Frontal cortex (tissue), 4 donors: ENCODE measurements at places on chromosomes 13 and 19.

- peak; percentile 24 for DNase-seq
These were observed 451.7 kb downstream of the EFNB2 start for GRCh38 chr13:106083620-106084350.

GRCh38 chr19:12544401-12544876 is 6.8 kb downstream of the ZNF564 start:
- no peak for DNase-seq

DNA sequence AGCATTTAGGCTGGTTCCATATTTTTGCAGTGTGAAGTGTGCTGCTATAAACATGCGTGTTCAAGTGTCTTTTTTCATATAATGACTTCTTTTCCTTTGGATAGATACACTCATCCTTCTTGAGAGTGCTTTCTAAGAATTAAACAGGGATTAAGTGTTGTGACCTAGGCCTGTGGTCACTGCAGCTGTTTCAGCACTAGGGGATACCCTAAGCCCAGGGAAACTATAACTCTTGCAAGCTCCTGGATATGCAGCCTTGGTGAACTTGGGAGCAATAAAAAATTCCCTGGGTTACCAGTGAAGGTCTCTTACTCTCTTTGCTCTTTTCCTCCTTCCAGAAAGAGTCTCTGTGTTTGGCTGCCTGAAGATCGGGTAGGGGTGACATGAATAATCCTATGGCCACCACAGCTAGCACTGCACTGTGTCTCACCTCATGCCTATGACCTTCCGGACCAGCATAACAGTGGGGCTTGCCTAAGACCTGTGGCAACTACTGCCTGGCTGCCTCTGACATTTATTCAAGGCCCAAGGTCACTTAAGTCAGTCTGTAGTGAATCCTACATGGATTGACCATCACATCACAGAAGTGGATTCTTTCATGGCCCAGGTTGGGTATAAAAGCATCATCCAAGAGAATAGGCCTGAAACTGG is 799.7 kb downstream of the DACH1 start:
- DNase-seq: no peak

- DNase-seq: no peak
These were observed 1.4 kb upstream of the LYPD3 start for GRCh38 chr19:43466793-43467192.

GRCh38 chr13:31038834-31039552 is 106.5 kb downstream of the TEX26 start:
- no peak for DNase-seq

DNA sequence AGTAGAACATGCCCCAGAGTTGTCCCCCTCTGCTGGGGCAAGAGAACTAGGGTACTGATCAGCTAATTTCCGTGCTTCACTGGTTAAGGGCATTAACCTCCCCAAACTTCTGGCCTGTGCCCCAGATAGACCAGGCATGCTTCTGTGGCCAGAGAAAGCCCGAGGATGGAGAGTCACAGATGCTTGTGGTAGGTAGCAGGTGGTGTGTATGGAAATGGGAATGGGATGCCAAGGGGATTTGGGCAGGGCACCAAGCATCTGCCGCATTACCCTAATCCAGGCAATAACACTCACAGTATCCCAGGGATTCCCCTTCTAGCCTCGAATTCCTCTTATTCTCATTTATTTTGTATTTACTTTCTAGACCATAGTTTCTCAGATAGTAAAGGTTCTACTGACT is 124.8 kb upstream of the KLF12 start:
- DNase-seq: no peak

- no peak for DNase-seq
These were observed 1554.9 kb downstream of the EFNB2 start for GRCh38 chr13:104980586-104980985.

- DNase-seq: peak; percentile 22
These were observed 12.2 kb upstream of the UBE2L5 start for GRCh38 chr13:30409886-30410704.

GRCh38 chr13:50171590-50172282 is 156.5 kb downstream of the KCNRG start:
- no peak for DNase-seq

- no peak for DNase-seq
These were observed 647 bp downstream of the RNF225 start for GRCh38 chr19:58395979-58396627.

GRCh38 chr19:17075864-17076542 is 426 bp downstream of the MYO9B start:
- DNase-seq: no peak

DNA sequence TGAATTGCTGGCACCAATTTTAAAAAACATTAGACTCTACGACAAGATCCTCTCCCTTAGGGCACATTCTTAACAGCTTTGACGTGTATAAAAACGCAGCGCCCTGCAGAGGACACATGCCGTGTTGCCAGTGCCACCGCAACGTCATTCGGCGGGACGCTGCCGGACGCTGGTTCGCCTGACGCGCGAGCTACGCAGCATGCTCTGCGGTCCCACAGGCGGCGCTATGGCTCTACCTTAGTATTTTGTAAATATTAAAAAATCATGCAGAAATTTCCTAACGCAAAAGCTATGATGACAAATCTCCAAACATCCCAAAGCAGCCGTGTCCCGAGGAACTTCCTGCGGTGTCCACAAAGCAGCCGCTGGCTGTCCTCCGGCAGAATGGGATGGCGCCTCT is 4.2 kb upstream of the ADPRHL1 start:
- DNase-seq: no peak

DNA sequence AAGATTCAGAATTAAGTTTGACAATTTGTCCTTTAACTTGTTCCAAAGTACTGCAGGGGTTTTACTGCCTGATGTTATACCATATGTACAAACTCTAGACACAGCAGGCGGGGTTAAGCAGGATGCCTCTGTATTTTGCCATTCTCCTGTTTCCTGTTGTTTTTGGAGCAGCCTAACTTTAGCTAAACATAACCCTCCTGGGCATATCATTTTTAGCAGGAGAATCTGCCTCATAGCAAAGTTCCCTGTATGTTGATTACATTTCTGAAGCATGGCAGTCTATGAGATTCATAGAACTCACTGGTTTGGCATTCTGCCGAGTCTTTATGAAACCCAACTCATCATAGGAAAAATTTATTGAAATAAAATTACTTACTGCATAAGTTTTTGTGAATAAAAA is 5.2 kb downstream of the LHFPL6 start:
- no peak for DNase-seq

GRCh38 chr19:55344444-55344843 is 4.8 kb downstream of the KMT5C start:
- DNase-seq: no peak

DNA sequence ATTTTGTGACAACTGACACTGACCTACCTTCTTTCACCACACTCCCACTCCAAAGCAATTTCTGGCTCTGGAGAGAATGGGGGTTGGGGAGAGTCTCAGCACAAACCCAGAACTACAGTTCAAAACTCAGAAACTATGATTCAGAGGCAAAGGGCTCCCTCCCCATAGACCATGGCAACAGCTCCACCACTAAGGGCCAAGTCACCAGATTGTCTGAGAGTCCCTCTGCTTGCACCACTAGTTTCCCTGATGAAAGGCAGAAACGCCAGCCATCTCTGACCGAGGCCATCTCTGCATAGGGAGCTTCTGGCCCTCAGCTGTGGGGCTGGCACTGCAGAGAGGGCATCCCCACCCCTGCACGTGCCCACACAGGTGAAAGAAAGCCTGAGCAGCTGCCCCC is 112.4 kb upstream of the VSTM2B start:
- no peak for DNase-seq

- DNase-seq: no peak
These were observed 1.0 kb upstream of the MEF2B start for GRCh38 chr19:19170873-19171672.

GRCh38 chr19:3507371-3508120 is 1.4 kb downstream of the FZR1 start:
- DNase-seq: peak; percentile 65

GRCh38 chr13:59746291-59746962 is 417.3 kb downstream of the DIAPH3 start:
- DNase-seq: no peak

DNA sequence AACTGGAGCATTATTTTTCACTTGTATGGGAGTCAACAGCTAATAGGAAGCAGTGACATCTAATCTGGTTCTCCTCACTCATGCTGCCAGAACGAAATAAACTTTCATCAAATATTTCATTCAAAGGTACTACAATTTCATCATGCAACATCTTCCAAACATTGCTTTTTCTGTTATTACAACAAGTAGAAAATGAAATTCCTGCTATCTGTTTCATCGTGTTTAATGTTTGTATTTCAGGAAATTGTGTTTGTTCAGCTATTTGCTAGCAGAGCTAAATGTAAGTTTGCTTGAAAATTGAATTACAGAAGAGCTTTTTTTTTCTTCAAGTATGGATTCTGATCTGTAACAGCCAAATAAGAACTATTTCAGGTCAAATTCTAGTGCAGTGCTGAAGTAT is 90.1 kb downstream of the SLITRK6 start:
- DNase-seq: no peak

- no peak for DNase-seq
These were observed 33.7 kb upstream of the ZNF724 start for GRCh38 chr19:23283925-23284324.

DNA sequence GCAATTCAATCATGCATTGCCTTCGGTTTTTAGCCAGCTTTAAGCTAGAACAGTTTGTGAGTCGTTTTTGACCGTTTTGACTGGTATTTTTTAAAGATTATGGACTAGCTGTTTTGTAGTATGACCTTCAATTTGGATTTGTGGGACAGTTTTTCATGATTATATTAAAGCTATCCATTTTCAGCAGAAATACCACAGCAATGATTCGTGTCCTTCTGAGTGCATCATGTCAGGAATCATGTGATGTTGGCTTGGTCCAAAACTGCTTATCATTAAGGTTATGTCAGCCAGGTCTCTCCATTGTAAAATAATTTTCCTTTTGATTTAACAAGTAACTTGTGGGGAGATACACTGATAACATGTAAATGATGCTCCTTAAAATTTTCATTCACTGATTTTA is 229.0 kb downstream of the POSTN start:
- no peak for DNase-seq

- no peak for DNase-seq
These were observed 10.5 kb downstream of the CEBPA start for GRCh38 chr19:33291623-33292534.

DNA sequence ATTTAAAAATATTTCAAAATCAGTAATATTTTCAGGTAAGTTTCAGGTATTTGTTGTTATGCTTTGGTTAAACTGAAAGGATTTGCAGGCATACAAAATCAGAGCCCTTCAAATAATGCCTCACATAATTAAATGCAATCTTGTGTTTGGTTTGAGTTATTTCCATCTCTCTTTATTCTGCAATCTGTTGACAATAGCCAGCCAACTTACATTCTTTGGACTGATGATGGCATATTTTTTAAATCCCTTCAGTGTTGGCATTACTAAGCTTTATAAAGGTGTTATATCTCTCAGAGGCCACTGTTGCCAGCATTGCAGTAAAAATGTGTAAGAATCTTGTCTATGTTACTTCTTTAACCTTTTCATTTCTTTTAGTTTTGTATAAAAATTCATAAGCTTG is 257.2 kb upstream of the RFC3 start:
- DNase-seq: no peak

DNA sequence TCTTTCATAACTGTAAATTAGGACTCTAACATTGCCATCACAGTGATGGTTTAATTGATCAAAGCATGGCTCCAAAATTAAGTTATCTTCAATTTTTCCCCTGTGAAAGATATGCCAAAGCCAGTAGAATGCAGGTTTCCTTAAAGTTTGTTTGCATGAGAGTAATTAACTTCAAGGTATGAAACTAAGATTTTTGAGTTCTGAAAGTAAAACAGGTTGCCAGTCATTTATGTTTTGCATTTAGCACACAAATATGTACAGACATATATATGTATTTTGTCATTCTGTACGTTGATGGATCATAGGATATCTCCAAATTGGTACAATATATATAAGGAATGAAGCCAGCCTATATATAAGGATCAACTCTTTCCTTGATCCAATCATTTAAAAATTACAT is 23.6 kb upstream of the NDFIP2 start:
- DNase-seq: no peak

DNA sequence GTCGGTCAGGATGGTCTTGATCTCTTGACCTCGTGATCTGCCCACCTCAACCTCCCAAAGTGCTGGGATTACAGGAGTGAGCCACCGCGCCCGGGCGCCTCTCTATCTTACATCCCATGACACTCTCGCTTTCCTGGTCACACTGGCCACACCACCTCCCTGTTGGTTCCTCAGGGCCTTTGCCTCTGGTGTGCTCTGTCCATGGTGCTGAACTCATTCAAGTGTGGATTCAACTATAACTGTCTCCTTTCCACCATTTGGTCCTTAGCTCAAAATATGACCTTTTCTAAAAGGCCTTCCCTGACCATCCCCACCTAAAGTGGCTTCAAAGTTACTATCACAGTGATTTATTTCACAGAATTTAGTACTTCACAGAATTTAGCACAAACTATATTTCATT is 3.7 kb upstream of the SMIM17 start:
- no peak for DNase-seq

DNA sequence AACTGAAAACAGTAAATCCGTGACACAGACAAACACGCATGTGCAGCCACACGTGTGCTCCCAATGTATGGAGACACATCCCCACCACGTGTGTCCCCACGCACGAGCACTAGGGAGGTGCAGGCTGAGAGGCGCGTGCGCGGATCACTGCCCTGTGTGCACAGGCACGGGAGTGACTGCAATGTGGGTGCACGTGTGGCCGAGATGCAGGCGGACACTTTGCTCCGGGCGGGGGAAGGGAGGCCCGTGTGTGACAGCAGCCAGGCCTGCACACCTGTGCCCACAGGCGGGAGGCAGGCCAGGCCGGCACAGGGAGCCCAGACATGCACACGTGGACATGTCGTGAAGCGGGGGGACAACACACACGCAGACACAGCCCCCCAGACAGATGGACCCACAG is 77.0 kb downstream of the PTPRS start:
- no peak for DNase-seq

- DNase-seq: no peak
These were observed 1214.0 kb upstream of the PCDH20 start for GRCh38 chr13:62629618-62630017.

- no peak for DNase-seq
These were observed 17.3 kb downstream of the DHRS12 start for GRCh38 chr13:51786425-51787265.

DNA sequence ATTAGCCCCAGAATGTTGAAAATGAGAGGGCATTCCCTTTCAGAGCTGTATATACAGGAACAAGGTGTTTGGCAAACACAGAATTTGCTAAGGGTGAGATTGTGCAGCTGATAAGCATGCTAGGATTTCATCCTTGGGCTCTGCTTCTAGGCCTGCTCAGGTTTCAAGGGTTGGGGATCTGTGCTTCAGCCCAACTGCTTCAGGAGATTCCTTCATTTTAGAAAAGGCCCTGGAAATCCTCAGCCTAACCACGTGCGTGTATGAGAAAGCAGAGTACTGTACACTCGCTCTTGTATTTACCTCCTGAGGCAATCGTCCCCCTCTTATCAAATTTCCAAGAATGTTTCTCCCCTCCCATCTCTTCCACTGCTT is 291.6 kb upstream of the ARGLU1 start:
- DNase-seq: no peak

- DNase-seq: no peak
These were observed 9.2 kb upstream of the KANK3 start for GRCh38 chr19:8352134-8352827.

GRCh38 chr13:21225841-21226581 is 49.6 kb downstream of the MRPL57 start:
- no peak for DNase-seq
